ENCODE measurements at places on chromosomes 12 and 14. TPM values are rescaled to one million over a fixed set of nuclear protein-coding genes. Genes with fewer than 3 reads are reported as not detected.

The NEUROD4 gene
- total RNA-seq, result not detected

The TAS2R20 gene
- 7.5 TPM for total RNA-seq

The CD27 gene
- 0.36 TPM for total RNA-seq

The C1QL4 gene
- total RNA-seq, result not detected

The CD163 gene
- total RNA-seq, result 0.24 TPM

The CREBL2 gene
- total RNA-seq, result 43.0 TPM

The PSMC6 gene
- total RNA-seq, result 56.6 TPM

The NOP9 gene
- total RNA-seq, result 18.5 TPM

The KRT82 gene
- total RNA-seq, result not detected

The WNT5B gene
- total RNA-seq, result 507 TPM

The CLEC2A gene
- not detected for total RNA-seq

The OR4N5 gene
- not detected for total RNA-seq

The DTX1 gene
- under 0.01 TPM for total RNA-seq

The KCNC2 gene
- total RNA-seq, result not detected

The RITA1 gene
- total RNA-seq, result 25.2 TPM

The SDR9C7 gene
- total RNA-seq, result not detected

The KLRC1 gene
- total RNA-seq, result not detected

The CELA1 gene
- not detected for total RNA-seq

The ALDH1L2 gene
- total RNA-seq, result 58.7 TPM

The ASCL4 gene
- not detected for total RNA-seq

The SYNDIG1L gene
- total RNA-seq, result not detected

The RERG gene
- total RNA-seq, result not detected

The TM9SF1 gene
- total RNA-seq, result 76.5 TPM

The DCN gene
- total RNA-seq, result 827 TPM

The ZFHX2 gene
- 0.12 TPM for total RNA-seq

The INHBC gene
- not detected for total RNA-seq

The LPAR5 gene
- total RNA-seq, result not detected

The PTPRQ gene
- total RNA-seq, result 2.2 TPM

The ITGB7 gene
- total RNA-seq, result 1.8 TPM

The ESPL1 gene
- total RNA-seq, result 1.6 TPM

The GLIPR1L1 gene
- total RNA-seq, result not detected

The CEBPE gene
- not detected for total RNA-seq
